ENCODE measurements at places on chromosomes 1 and 21.

GRCh38 chr1:32650248-32650751 lies at the start of gene ZBTB8OS:
Gene ZBTB8OS, minus strand, starts transcription at chr1:32650550. Its CDS starts 21 bp downstream, at chr1:32650529.
- DNase-seq, result peak; percentile 94

GRCh38 chr1:231683439-231684165 lies 57.0 kb downstream of the DISC1 start:
- DNase-seq, result no peak

DNA sequence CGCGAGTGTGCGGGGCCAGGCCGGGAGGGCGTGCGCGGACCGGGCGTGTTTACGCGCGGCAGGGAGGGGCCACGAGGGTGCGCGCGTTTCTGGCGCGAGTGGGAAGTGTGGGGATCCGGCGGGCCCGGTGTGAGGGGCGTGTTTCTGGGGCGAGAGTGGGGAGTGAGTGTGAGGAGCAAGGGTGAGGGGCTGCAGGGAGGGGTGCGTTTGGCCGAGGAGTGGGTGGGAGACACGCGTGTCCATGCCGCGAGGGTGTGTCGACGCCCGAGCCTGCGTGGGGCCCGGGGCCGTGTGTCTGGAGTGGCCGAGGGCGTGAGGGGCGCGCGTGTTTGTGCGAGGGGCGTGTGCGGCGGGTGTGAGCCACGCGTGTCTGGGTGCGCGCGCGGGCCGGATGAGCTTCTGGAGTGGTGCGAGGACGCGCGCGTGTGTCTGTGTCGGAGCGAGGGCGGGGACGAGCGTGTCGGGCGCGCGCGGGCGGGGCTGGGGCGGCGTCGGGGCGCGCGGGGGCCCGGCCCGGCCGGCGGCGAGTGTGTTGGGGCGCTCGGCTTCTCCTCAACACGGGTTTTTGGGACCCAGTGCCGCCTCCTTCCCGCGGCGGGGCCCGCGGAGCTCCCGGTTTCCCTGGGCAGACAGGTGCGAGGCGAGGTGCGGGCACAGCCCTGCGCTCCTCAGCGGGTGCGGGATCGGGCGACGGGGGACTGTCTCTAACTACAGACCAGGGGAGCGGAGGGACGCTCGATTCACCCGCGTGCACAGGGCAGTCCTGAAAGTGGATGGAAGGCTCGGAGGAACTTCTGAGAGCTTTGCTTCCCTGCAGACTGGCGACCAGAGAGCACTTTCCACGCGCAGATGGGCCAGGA lies 65.8 kb upstream of the VAMP3 start:
- no peak for DNase-seq

DNA sequence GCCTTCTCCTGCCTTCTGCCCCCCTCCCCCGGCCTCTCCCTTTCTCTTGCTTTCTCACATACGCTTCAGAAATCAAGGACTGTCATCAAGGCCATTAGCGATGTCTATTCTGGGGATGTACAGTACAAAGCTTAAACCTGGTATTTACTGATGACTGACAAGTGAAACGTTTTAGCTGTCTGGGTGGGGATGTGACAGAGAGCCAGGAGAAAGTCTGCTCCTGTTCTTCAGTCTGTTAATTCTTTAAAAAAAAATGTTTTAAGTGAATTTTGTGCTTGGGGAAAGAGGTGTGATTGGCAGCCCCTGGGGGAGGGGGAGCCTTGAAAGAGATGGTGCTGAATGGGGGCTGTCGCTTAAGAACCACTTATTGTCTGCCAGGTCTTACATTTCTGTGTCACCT lies 283.0 kb upstream of the PLXNA2 start:
- no peak for DNase-seq

GRCh38 chr1:204295671-204296070 lies 64.1 kb downstream of the PLEKHA6 start:
- DNase-seq, result no peak
